ENCODE measurements at places on chromosomes 4 and X.
A peak's percentile ranks its signal among the peaks of the same experiment; 100 is the strongest.

DNA sequence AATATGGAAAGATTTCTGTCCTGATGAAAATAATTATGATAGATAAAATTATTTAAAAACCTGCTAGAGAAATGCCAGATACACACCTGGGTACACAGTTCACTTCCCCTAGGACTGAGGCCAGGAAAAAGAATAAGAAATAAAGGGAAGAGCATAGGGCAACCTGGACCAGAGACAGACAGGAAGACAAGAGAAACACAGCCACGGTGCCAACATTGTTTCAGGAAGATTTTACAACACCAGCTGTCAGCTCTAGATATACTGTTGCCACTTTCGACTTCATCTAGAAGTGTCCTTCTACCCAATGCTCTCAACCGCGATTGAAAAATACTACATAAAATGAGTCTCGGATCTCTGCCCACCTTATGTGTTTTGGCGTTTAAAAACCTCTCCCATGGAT, 128.5 kb downstream of the MAML3 start:
- DNase-seq = no peak

- DNase-seq = no peak
Observed at GRCh38 chr4:93317057-93317456, 511.5 kb upstream of the ATOH1 start.

DNA sequence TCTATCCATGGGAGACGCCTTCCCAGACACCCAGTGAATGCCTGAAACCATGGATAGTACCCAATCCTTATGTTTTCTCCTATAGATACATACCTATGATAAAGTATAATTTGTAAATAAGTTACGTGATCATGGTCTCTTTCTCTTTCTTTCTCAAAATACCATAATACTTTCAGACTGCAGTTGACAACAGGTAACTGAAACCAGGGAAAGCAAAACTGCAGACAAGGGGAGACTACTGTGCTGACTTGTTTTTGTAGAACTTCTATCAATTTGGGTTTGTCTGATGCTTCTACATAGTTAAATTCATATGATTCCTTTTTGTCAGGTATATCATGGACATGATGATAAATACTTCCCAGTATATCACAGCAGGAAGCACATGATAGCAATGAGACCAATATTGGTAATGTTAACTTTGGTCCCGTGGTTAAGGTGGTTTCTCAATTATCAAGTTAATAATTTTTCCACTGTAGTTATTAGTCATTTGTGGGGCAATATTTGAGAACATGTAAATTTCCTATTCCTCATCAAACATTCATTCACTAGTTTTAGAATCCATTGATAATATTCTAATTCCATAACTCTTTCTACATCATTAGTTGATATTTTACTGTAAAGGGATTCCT, 298.0 kb upstream of the TET2 start:
- DNase-seq = no peak

DNA sequence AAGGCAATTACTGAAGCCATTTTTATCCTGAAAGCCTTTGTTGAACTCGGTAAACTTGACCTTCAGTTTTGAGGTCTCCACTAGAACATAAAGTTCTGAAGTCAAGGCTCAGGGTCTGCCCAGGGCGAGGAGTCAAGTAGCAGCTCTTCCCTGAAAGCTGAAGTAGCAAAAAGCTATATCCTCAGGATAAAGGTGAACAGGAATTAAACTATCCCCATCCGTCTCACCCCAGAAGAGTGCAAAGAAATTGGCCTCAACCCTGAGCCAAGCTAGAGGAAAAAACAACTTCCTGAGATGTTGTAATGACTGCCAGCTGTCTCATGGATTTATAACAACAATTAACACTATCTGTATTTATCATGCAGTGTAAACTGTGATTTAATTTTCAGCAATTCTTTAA, 590.8 kb downstream of the SPRY1 start:
- no peak for DNase-seq

GRCh38 chr4:85610450-85610849, 135.5 kb downstream of the ARHGAP24 start:
- no peak for DNase-seq

DNA sequence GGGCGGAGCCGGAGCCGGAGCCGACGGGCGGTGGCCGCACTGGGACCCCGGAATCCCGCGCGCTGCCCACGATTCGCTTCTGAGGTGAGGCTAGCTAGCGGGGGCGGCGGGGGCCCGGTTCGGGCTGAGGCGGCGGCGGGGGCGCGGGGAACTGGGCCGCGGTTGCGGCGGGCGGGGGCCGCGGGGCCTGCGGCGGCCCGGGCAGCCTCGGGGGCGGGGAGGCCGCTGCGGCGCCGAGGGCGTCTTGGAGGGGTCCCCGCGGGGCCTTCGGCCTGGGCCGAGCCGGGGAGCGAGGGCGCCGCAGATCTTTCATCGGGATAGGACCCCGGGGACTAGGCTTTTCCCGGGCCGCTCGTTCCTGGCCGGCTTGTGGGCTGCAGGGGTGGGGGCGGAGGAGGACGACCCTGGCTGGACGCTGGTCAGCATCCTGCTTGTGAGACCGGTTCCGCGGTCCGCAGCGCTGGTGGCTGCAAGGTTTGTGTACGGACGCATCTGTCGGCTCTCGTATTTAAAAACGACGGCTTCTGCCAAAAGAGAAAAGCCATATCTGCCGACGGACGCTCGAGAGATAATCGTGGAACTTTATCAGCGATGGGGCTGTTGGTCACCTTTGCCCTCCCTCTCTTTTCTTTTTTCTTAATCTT, 419 bp downstream of the ADD1 start:
- DNase-seq = peak; percentile 21

- DNase-seq = no peak
Observed at GRCh38 chr4:165415910-165416309, 37.1 kb downstream of the CPE start.

DNA sequence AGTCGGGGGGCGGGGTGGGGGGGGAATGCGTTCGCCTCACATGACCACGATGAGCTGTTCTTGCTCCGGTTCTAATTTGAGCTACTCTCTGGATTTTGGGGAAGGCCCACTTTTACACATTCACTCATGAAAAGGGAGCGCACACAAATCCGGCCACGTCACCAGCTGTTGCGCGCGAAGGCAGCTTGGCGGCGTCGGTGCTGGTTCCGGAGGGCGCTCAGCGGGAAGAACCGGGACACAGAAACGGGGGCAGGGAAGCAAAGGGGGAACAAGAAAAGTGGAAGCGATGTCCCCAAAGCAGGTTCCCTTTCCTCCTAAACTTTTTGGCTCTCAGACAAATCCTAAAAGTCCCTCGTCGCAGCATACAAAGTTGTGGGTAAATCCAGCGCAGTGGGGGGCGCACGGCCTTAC, 605 bp downstream of the ANXA5 start:
- peak; percentile 98 for DNase-seq

DNA sequence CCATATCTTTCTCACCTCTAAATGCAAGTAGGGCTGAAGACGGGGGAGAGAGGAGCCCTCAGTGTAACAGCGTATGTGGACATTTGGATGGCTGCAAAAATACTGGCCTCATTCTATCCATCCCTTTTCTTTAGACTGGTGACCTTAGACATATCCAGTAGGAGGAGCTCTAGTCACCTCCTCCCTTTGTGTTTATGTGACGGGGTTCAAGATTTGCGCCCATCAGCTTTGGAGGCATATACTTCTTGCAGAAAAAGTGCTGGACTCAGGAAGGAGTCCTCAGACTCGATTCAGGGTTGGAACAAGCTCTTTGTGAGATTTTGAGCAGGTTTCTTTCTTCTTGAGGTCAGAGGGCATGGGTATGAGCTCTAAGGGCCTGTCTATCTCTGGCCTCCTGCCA, 86.2 kb downstream of the MAMLD1 start:
- no peak for DNase-seq

DNA sequence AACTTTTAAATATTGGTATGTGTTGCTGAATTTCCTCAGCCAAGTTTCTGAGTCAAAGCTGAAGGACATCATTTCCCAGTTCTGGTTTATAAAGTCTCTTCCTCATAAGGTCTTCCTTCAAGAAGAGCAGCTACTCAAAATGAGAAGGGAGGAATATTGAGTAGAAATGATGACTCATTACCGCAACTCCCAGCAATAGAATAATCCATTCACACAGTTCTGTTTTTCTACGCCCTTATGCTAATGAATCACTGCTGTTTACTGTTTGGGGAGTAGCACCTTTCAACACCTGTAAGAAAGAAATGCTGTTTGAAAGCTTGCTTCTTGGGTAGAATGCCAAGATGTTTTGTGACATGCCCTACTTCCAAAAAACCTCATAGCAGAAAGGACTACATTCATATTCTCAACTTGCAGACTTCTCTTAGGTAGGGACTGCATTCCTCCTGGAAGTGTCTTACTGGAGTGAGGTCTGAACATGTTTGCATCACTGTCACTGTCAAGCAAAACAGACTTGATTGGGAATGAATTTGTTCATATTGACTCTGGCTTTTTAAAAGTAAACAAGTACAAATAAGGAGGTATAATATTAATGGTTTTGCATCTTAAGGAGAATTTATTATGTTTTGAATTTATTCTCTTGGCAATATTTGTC, 147.2 kb upstream of the BANK1 start:
- DNase-seq = no peak

GRCh38 chrX:99777912-99778311, 632.2 kb downstream of the PCDH19 start:
- DNase-seq = no peak

DNA sequence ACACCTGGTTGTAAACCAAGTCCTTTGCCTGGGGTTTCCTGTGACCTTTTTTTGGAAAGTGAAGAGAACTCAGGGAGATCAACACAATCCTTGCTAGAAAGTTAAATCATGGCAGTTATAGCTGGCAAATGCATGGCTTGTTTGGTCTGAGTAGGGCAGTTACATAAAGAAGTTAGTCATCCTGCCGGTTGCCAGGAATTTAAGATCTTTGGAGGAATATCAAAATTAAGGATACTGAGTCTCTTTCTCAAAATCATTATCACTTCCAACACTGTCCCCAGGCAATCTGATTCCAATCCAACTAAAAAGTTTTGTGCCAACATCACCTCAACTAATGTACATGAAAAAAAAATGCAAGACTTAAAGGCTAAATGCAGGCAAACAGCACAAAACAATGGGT, 40.3 kb downstream of the C4orf54 start:
- no peak for DNase-seq

DNA sequence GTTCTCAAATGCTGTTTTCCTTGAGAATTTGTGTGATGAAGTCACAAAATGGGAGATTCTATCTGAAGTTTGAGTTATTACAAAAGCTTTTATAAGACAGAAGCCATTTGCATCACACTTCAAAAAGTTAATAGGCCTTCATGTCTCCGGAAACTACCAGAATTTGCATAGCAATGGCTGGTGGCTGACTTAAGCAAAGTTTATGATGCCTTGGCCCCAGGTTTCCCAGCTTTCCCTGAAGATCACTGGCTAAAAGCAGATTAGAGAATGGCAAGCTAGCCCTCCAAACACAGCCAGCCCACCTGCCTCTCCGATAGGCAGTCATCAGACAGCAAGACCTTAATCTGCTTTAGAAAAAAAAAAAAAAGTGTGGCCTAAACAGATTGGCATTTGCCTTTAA, 197.8 kb downstream of the HS3ST1 start:
- no peak for DNase-seq

- DNase-seq = no peak
Observed at GRCh38 chrX:72176981-72177380, 4.6 kb upstream of the PIN4 start.

GRCh38 chrX:2183193-2183725, 317.5 kb downstream of the DHRSX start:
- DNase-seq = no peak

DNA sequence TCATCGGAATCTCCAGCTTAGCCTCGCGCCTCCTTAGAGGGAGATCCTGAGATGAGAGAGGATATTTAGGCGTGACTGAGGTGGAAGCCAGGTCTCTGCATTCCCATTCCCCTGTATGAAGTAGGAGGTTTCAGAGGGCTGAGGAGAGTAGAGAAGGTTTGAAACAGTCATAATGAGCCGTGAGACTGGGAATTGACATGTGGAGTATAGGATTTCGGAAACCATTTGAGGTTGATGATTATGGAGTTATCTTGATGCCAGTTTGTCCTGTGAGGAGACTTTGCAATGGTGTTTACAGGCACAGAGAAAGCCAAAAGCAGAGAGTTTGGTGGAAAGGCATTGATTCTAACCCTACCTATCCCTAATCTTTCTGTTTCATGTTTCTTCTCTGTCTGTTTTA, 2.0 kb downstream of the CHST7 start:
- DNase-seq = no peak

DNA sequence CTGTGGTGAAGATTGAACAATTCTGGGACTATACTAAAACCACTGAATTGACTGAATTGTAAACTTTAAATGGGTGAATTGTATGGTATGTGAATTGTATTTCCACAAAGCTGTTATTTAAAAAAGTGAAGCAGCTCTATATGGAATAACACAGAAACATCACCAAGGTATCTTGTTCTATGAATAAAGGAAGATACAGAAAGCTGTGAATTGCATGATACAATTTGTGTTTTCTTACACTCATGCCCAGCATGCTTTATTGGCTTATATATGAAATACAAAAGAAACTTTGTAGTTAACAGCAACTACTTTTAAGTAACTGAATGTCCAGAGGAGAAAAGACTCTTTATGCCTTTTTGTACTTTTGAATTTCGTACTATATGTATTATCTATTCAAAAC, 11.5 kb downstream of the CBR4 start:
- DNase-seq = no peak

- DNase-seq = no peak
Observed at GRCh38 chrX:23803931-23804381, 21.0 kb downstream of the SAT1 start.

- no peak for DNase-seq
Observed at GRCh38 chrX:155954793-155955192, 42.7 kb upstream of the IL9R start.

DNA sequence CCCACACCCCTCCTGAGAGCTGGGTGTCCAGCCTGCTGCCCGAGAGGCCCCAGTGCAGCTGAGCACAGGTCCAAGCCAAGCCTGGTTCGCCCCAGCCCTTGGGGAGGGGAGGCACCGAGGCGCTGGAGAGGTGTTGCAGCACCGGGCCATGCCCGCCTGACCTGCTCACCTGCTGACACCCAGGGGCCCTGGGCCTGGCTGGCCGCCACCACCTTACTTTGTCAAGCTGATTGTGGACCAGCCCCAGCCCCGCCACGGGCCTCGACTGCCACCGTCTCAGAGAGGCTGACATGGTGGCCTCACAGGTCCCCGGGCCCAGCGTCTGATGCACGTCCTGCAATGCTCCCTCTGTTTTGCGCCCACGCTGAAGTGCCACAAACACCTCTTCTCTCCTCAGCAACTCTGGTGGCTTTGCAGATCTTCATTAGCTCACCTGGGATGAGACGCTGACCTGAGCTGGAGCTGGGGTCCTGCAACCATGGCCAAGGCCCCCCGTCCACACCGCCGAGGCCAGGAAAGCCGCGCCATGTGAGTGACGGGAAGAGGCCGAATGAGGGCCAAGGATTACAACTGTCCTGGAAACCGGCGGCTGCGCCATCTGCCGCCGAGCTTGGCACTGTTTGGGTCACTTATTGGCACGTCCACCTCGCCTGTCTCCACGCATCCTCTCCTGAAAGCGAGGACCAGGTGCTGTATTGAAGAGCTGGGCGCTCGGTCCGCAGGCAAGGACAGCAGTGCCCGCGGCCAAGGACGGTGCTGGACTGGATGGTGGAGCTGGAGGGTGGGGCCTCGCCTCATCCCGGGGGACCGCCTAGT, 7.6 kb downstream of the CPLX1 start:
- DNase-seq = no peak
